ENCODE measurements at places on chromosomes 6 and 20. TPM values are rescaled to one million over a fixed set of nuclear protein-coding genes. Genes with fewer than 3 reads are reported as not detected.
A peak's percentile ranks its signal among the peaks of the same experiment; 100 is the strongest.

GRCh38 chr20:21203088-21203656 lies 77.3 kb downstream of the KIZ start:
- DNase-seq: no peak

- no peak for DNase-seq
Measured at GRCh38 chr6:19929312-19929711, 92.1 kb downstream of the ID4 start.

DNA sequence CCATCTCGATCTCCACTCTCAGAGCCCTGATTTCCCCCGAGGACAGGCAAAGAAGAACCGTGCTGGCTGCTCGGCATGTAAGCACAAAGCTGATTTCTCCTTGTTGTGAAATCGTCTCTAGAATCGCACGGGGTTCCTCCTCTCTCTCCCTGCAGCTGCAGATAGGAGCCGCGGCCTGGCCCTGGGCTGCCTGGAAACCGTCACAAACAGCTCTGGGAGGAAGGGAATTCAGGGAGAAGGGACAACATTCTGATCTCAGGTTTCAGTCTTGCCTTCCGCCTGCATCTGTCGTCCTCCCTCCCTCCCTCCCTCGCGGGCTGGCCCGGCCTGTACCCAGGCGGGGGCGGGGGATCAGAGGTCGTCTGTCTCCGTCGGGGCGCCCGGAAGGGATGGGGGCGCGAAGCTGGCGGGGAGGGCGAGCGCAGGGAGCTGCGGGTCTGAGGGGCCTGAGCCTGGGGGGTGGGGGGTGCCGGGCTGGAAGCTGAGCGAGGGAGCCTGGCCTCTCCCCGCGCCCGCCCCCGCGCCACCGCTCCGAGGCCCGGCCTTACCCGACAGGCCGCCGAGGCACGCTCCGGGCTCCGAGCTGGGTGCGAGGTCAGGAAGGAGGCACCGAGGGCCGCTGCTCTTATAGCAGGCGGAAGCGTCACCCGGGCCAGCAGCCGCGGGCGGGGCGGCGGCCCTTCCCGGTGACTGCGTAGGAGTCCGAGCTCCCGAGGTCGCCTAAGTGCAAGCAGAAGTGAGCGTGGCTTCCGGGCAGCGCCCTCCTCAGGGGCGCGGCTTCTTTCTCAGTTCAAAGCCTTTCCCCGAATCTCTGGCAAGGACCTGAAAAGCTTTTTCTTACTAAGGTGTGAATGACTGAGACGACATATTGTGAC lies at the start of gene SERPINB1:
SERPINB1 (minus strand) TSS at position 600 of the 875 bp plus-strand sequence. CDS start 1,277 bp downstream, outside the sequence.
- peak; percentile 92 for DNase-seq

DNA sequence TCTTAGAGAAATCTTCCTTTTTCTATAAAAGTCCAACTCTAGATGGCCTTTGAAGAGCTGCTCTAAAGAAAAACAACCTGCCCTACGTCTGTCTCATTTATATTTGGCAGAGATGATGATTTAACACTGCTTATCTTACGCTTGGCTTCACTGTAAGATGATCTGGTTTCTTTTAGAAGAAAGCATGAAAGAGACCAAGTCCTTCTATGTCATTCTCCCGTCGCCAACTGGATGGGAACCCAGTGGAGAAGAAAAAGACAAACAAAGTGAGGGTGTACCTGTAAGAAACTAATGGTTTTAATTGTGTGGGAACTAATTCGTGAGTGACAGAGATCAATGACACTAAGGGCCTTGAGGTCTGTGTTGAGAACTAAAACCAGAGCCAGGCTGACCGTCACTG lies 92.8 kb downstream of the MBOAT1 start:
- no peak for DNase-seq

DNA sequence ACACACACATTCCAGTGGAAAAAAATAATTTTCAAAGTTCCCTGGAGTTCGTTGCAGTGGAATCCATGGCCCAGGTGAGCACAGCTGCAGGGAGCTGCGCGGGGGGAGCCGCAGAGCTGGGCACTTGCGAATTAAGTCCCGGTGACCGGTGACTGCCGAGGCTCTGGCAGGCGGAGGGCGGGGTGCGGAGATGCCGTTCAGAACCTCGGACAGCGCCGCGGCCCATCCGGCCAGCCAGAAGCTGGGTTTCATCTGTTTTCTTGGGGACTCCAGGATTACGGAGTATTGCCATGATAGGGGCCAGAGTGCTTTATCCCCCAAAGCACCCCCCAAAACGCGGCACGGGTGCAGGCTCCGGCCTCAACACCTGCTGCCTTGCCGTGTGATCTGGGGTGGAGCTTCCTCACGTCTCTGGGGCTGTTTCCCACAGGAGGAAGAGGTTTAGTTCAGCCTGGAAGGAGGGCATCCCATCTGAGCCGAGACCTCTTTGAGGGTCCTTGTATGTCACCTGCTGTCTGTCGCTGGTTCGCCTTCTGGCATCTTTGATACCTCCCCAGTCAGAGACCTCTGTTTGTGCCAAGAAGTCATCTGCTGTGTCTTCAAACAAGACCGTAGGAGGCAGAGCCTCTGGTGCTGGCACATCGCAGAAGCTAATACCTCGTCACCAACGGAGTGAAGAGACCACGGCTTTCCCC lies 99.4 kb downstream of the YTHDF1 start:
- no peak for DNase-seq

- no peak for DNase-seq
Measured at GRCh38 chr20:43744966-43745730, 18.3 kb upstream of the GTSF1L start.

DNA sequence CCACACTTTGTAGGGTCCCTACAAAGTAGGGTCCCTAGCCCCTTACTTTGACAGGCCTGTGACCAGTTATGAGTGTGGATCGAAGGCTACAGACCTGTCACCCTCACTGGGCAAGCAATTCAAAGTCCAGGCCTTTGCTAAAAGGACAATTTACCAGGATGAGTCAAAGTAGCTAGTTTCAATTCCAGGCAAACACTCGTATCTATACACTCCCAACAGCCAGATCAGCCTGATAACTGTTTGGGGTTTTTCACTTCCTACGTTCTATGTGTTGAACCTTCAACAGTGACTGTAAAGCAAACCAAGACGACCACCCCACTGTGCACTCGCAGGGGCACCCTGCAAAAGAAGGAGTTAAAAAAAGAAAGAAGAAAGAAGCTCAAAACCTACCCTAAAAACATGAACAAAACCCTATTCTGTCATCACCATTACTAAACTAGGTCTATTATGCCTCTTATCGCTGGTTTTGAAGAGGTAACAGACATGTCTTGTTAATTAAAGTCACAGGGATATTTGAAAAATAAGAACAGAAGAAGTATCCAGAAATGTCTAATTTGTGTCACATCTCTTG lies 3.2 kb downstream of the GFOD1 start:
- no peak for DNase-seq

DNA sequence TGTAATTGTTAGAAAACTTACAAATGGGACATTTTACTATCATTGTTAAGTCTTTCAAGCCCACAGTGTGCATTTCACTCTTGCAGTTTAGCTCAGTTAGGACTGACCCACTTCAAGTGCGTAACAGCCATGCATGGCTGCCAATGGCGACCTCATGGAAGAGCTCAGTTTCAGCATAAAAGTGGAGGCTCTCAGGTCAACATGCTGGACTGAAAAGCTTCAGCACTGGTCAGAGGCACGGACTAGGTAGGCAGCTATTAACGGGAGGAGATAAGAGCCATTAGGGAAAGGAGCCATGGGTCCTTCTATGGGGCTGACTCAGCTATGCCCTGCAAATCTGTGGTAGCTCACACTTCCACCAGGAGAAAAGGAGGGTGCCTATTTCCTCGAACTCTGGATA lies 101.8 kb downstream of the TTLL2 start:
- no peak for DNase-seq

DNA sequence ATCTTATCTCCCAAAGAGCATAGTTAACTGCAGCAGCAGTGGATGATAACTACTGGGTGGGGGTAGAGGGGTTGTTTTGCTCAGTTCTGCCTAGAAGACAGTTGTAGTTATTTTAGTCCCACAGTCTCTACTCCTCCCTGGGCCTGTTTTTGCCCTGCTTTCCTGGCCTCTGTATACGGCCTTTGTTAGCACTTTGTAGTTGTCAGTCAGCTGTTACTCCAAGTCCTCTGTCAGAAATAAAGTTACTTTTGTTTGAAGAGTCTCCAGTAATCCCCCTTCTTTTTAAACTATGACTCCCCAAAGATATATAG lies 113.9 kb downstream of the SLC16A10 start:
- DNase-seq: no peak

DNA sequence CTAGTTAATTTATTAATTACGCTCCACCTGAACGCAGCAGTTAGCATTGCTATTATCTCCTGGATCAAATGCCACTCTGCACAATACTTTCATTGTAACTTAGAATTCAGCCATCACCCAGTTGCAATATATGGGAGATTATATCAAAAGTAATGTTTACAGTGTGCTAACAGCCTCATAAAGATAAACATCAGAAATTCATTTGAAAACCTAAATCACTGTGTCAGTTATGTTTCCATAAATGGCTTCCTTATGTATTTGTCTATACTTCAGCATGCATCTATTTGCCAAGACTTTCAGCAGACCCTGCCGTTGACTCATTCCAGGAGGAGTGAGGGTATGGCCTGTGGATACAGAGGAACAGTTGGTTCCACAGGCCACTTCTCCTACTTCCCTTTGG lies 300.1 kb downstream of the TFAP2B start:
- DNase-seq: no peak

DNA sequence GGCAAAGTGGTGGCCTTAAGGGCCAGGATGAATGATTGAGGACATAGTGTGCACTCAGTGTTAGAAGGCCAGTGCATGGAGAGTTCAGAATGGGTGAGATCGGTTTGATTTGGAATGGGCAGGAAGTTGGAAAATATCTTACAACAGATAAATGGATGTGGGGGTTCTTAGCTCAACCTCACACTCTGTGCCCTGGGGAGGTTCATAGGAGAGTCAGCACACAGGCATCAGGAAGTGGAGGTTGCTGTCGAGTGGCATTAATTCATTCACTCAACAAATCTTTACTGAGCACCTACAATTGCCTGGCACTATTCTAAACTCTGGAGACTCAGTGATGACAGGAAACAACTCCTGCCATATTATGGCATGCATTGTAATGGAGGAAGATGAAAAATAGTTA lies 313.7 kb upstream of the SUPT3H start:
- DNase-seq: no peak

DNA sequence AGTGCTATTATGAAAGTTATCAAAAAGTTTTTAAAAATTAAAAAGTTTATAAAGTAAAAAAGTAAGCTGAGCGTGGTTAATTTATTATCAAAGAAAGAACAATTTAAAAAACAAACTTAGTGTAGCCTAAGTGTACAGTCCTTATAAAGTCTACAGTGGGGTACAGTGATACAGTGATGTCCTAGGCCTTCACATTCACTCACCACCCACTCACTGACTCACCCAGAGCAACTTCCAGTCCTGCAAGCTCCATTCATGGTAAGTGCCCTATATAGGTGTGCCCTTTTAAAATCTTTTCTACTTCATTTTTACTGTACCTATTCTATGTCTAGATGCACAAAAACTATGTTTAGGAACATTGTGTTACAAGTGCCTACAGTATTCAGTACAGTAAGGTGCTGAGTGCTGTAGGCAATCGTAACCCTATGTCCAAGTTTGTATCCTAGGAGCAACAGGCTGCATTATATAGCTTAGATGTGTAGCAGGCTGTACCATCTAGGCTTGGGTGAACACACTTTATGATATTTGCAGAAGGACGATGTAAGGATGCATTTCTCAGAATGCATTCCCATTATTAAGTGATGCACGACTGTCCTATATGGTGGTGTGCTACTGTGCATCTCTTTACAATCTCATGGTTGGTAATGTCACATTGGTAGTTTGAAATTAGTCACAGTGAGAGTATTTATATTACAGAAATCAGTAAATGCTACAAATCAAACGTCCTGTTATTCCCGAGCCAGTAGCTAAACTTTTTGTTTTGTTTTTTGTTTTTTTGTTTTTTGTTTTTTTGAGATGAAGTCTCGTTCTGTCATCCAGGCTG lies 158.3 kb downstream of the GMPR start:
- DNase-seq: no peak

DNA sequence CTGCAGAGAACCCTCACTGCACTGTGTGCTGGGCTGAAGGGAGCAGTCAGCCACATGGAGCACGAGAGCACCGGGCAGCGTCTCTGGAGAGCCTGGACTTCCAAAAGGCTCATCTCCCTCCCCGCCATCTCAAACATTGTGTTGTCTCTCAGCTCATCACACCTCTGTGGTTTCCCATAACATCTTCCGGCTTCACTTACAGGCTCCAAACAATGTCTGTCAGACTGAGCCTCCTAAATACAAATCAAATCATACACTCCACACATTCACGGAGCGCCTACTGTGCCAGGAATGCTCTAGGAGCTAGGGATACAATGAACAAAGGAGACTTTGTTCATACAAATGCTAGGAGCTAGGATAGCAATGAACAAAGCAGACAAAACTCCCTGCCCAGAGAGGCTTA lies 398.0 kb downstream of the RNGTT start:
- no peak for DNase-seq

DNA sequence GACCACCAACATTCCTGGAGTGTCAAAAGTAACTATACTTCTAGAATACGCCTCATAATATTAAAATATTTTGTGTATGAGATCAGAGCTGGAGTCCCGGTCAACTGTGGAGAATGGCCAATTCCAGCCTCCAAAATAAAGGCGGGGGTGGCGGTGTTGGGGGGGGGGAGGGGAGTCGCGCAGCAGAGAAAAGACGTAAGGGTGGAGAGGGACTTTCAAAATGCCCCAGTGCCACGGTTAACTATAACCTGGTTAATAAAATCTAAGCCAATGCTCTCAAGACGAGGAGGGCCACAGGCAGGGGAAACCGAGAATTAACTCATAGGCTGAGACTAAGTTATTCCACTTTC lies 1.3 kb downstream of the NUP153 start:
- DNase-seq: peak; percentile 61

DNA sequence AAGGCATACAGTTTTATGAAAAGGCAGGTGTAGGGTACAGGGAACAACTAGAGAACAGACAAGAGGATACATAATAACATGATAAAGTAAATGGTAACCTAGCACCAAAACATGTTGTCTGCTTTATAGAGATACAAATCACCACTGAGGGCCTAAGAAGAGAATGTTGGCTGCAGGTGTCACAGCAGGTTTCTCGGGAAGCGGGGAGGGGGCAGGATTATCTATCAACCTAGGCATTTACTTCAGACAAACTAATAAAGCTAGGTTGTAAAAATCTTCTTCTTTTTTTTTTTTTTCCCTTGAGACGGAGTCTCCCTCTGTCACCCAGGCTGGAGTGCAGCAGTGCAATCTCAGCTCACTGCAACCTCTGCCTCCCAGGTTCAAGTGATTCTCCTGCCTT lies 22.7 kb downstream of the PIM1 start:
- no peak for DNase-seq

MUC21 gene
- not detected for total RNA-seq

OOEP gene
- total RNA-seq: not detected

CPNE1 gene
- total RNA-seq: 168 TPM

HCK gene
- not detected for total RNA-seq

RAET1G gene
- 1.2 TPM for total RNA-seq

All from LHCN-M2 (cell line).